ENCODE measurements at places on chromosomes 12 and 14.

- DNase-seq = no peak
Observed at GRCh38 chr12:24522736-24523135, 426.2 kb downstream of the BCAT1 start.

GRCh38 chr14:88129306-88130056 lies 124.5 kb downstream of the GPR65 start:
- DNase-seq = no peak

DNA sequence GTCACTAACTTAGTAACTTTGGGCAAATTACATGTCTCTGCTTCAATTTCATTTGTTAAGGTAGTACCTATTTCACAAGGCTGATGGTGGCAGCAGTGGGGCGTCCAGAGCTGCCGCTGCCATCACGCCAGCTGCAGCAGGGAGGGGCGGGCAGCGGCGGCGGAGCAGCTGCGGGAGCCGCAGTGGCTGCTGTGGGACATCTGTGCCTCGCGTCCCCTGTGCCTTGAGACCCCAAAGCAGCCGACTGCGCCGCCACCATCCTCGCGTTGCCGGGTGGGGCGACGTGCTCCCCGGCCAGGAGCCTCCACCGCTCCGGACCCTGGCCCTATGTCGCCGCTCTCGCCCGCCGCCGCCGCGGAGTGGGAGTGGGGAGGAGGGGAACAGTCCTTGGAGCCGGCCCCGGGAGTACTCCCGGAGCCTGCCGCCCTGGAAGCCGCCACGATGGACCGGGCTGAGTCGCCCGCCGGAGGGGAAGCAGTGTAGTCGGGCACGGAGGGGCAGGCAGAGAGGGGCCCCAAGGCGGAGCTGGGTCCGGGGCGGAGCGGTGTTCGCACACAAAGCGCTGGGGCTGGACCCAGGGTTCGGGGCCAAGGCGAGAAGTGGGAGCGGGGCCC lies 51.4 kb downstream of the A2M start:
- DNase-seq = peak; percentile 51

GRCh38 chr12:111840807-111841206 lies 1.2 kb upstream of the MAPKAPK5 start:
- no peak for DNase-seq

- no peak for DNase-seq
Observed at GRCh38 chr14:52929192-52929807, 21.6 kb downstream of the FERMT2 start.

- DNase-seq = no peak
Observed at GRCh38 chr12:57765003-57765697, 1.7 kb downstream of the CYP27B1 start.

- DNase-seq = peak; percentile 53
Observed at GRCh38 chr14:50396631-50397389, at the start of gene CDKL1. CDKL1 (minus strand) TSS chr14:50396881; CDS start chr14:50395868, 1,013 bp downstream.

DNA sequence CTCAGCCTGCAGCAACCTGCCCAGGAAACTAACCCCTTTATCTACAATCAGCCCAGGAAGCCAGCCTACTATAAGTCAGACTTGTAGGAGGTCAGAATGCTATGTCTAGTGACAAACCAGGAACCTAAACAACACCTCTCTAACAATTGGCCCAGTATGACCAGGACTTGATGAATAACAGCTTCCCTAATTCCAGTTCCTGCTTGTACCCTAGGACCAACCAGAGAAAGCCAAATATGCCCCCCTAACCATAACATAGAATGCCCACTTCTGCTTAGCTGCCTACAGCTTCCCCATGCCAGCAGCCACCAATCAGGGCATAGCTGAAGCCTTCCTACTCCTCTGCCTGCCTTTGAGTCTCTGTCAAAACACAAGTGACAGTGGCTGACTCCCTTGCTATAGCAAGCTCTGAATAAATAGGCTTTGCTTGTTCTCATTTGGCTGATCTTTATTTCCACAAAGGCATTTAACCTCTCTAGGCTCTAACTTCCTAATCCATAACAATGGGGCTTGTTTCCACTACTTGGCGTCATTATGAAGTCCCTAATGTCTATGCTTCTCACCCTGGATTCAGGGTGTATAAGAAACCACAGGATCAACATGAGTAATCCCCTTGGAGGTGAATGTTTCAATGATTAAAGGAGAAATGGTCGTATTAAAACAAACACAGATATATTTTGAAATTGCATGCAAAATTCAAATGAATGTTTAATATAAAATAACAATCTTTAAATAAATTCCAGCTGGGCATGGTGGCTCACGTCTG lies 220.2 kb downstream of the ANO6 start:
- DNase-seq = no peak

GRCh38 chr12:62618930-62619329 lies 152.3 kb downstream of the MON2 start:
- no peak for DNase-seq

- no peak for DNase-seq
Observed at GRCh38 chr14:56666716-56667115, 87.1 kb downstream of the TMEM260 start.

GRCh38 chr12:47615711-47616110 lies 90.1 kb downstream of the RPAP3 start:
- DNase-seq = no peak

DNA sequence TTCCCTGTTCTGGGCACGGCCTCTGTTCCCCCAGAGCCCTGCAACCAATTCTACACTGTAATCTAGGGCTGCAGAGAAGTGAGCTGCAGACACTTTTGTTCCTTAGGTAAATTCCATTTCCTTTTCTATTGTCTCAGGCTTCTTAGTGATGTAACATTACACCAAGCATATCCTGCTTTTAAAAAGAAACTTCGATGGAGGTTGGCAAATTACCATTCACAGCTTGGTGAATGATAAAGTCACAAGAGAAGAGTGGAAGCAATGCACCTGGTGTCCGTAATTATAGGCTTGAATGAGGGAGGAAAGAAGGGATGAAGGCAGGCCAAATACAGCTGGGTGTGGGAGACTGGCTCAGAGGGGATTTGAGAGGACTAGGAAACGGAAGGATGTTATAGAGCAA lies 68.6 kb downstream of the PPM1A start:
- no peak for DNase-seq

GRCh38 chr12:53230108-53230845 lies 1.7 kb downstream of the RARG start:
- no peak for DNase-seq

DNA sequence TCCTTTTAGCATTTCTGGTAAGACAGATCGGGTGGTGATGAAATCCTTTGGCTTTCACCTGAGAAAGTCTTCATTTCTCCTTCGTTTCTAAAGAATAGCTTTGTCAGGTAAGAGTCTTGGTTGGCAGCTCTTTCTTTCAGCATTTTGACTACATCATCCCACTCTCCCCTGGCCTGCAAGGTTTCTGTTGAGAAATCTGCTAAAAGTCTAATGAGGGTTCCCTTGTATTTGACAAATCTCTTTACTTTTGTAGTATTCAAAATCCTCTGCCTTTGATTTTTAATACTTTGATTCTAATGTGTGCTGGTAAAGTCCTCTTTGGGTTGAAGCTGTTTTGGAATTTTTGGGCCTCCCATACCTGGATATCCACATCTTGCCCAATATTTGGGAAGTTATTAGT lies 120.2 kb downstream of the PAX9 start:
- DNase-seq = no peak

DNA sequence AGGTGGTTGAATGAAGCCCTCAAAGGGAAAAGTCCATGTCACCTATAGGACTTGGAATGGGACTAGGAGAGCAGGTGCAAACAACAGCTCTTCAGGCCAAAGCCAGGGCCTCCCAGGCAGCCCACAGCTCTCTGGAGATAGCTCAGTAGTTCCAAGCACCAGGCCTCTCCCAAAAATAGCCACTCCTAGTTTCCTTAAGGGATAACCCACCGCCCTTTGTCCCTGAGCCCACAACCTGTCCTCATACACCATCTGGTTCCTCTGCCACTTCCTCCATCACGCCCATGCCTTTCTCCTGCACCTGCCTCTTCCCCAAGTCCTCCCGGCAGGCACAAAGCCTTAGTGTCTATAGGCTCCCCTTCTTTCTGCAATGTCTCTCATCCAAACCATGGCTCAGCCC lies 2.1 kb downstream of the RAB15 start:
- DNase-seq = no peak

- DNase-seq = no peak
Observed at GRCh38 chr12:122107261-122107660, 28.7 kb downstream of the MLXIP start.

DNA sequence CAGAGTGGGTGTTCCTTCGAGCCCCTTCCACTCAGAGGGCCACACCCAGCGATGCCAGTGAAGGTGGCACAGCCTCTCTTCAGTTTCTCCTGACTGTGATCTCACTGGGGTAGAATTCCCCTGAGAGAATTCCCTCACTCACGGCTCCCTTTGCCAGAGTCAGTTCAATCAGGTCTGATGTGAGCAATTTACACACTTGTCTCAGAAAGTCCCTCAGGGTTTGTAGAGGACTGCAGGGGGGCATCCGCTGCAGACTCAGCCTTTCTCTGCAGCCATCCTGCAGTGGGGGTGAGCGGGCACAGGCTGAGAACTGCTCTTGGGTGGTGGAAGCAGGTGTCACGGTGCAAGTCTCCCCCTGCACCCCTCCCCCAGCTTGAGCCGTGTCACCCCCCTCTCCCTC lies 205.4 kb upstream of the PRMT8 start:
- no peak for DNase-seq

GRCh38 chr12:117438809-117439208 lies 77.4 kb upstream of the NOS1 start:
- DNase-seq = peak; percentile 25

DNA sequence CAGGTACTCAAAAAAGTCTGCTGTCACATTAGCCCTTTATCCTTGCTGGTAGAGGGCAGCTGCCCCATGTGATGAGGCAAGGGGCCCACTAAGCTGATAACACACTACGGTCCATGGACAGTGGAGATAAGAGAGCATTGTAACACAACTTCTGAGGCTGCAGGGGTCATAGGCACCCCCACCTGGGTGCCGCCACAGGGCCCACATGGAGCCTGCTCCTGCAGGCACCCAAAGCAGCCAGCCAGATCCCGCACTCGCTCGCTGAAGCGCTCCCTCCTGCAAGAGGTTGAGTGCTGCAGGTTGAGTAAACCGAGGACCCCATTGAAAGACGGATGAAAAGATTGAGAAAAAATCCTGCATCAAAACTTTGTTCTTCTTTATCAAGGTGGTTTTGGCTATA lies 566.3 kb upstream of the NOVA1 start:
- DNase-seq = no peak

DNA sequence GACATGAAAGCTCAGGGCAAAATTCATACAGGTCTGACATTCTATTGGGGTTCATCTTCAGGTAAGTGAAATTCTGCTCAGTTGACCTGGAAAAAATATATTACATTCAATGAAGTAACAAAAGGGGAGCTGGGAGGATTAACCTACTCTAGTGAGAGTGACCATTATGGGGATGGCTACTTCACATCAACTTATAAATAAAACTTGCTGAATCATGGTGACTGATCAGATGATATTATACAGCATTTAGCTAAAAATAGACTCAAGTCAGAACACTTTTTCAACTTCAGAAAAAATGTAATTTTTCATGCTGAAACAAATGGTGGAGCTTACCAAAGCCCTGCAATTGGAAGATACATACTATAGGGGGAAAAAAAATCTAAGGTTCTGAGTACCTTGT lies 800.2 kb downstream of the FSCB start:
- no peak for DNase-seq

- DNase-seq = no peak
Observed at GRCh38 chr12:87922736-87923135, 106.5 kb downstream of the C12orf50 start.

DNA sequence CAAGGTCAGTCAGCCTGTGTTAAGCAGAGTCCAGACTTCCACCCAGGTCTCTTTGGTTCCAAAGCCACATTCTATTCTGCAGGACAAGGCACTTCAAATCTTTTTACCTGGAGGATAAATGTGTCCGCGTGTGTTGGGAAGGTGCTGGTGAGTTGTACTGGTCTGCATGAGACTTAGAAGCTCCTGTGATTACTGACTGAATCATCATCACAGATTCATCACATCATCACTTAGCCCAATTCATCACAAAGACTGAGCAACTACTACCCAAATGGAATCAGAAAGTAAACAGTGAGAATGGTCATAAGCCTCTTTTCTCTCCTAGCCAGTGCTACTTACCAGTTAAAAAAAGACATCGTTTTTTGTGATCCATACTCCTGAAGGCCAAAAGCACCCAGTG lies 5.3 kb downstream of the SLC15A5 start:
- DNase-seq = no peak

DNA sequence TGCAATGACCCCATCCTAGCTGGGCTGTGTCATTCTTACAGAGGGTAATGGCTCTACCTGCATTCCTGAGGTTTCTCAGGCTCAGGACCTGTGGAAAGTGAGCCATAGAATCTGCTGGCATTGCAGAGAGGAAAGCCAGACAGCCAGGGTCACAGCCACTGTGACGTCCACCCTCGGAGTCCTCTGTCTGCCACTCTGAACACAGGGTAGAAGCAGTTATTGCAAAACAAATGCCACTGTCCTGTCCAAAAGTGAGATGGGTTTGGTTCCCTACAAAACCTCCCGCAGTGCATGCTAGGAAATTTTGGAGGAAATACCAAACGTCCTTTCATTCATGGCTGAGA lies 37.8 kb downstream of the TNFAIP2 start:
- DNase-seq = no peak

GRCh38 chr12:112463478-112463877 lies 44.7 kb downstream of the PTPN11 start:
- DNase-seq = no peak

GRCh38 chr14:104598039-104598909 lies 6.3 kb downstream of the TMEM179 start:
- no peak for DNase-seq

GRCh38 chr12:25372002-25372401 lies 121.3 kb upstream of the KRAS start:
- no peak for DNase-seq

- no peak for DNase-seq
Observed at GRCh38 chr14:104333646-104334423, 195.4 kb downstream of the KIF26A start.

DNA sequence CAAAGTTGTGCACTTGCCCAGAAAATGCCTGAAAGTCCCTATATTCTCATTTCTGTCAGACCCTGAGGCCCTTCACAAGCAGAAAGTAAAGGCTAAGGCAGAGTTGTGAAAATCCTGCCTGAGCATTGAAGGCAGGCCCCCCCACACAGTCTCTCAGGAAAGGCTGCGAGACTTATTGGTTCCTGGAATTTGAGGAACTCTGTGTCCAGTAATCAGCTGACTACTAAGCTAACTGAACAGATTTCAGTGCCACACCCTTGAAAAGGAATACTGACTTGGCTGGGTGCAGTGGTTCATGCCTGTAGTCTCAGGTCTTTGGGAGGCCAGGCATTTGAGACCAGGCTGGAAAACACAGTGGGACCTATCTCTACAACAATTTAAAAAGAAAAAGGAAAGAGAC lies 21.1 kb upstream of the PPP2R5E start:
- DNase-seq = no peak

- DNase-seq = no peak
Observed at GRCh38 chr14:59004012-59004411, 184.5 kb upstream of the DAAM1 start.

GRCh38 chr12:17139931-17140330 lies 534.0 kb upstream of the LMO3 start:
- no peak for DNase-seq

GRCh38 chr12:93363841-93364297 lies 13.9 kb upstream of the NUDT4 start:
- no peak for DNase-seq

Data from NCI-H524 (cell line).